ENCODE measurements at places on chromosomes 16 and 17. TPM values are rescaled to one million over a fixed set of nuclear protein-coding genes. Genes with fewer than 3 reads are reported as not detected.

DNA sequence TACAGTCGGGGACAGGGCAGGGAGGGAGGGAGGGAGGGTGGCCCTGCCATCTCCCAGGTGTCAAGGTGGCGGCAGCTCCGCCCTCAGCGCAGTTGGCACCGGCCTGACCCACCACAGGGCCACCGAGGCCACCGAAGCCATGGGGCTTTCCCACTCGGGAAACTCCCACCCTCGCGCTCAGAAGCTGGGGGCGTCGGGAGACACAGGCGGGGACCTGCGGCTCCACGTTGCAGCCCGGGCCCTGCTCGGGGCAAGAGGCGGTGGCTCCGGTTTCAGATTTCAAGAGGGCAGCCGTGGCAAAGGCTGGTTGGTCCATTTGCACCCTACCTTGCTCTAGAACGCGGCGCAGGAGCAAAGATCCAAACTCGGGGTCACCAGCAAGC lies 544 bp downstream of the CYB561 start:
- H3K27ac ChIP-seq: peak overlapping the region; percentile 62
- no peaks in the 10 kb centered on the region for H3K27me3 ChIP-seq
- no peak for DNase-seq
- peak overlapping the region; percentile 83 for H3K4me3 ChIP-seq
- no peaks in the 10 kb centered on the region for H3K36me3 ChIP-seq

The C16orf46 gene
- total RNA-seq: 2.7 TPM

GRCh38 chr16:16006650-16007049 lies 57.2 kb downstream of the ABCC1 start:
- peak overlapping the region; percentile 82 for H3K27ac ChIP-seq
- peaks cover 58% of the 10 kb centered on the region for H3K4me1 ChIP-seq
- H3K27me3 ChIP-seq: no peaks in the 10 kb centered on the region
- no peak overlapping the region for H3K4me3 ChIP-seq
- no peak for DNase-seq

The SLC13A2 gene
- not detected for total RNA-seq

- H3K27me3 ChIP-seq: no peaks in the 10 kb centered on the region
- no peaks in the 10 kb centered on the region for H3K4me1 ChIP-seq
- peaks cover 8% of the 10 kb centered on the region for H3K36me3 ChIP-seq
- H3K4me3 ChIP-seq: no peak overlapping the region
- H3K27ac ChIP-seq: no peak overlapping the region
These were observed 86.8 kb downstream of the RPTOR start for GRCh38 chr17:80631142-80632045.

DNA sequence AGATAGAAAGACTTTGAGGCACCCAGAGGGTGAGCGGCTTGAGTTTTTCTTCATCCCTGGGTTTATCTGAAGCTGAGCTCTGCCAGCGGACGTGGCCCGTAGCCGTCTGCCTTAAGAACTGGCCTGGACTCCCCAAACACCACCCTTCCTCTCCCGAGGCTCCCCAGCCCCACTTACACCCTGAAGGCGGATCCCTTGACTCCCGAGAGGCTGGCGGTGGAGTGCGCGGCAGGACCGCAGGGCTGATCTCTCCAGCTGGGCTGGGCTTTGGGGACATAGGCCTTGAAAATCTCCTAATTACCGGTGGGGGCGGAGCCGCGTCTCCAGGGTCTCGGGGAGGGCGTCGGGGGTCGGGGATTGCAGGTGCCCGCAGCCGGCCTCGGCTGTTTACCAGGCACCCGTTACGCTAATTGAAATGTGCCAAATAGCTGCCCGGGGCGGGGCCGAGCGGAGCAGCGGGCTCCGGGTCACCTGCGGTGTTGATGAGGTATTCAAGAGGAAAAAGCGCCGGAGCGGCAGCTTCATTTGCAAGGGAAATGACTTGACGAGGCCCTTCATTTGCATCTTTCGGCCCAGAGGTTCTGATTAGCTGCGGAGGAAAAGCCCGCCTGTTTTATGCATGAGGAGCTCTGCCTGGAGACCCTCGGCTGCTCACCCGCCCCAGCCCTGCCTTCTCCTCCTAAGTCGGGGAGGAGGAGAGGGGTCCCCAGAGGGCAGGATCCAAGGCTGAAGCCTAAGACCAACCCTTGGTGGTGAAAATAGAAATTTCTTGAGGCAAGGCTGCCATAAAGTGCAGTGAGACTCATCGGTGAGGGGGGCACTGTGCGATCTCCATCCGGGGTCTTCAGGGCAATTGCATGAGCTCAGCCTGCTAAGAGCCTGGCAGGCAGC lies 100.7 kb downstream of the MGAT5B start:
- no peaks in the 10 kb centered on the region for H3K27me3 ChIP-seq
- peaks cover 13% of the 10 kb centered on the region for H3K4me1 ChIP-seq
- H3K4me3 ChIP-seq: peak overlapping the region; percentile 35
- H3K27ac ChIP-seq: no peak overlapping the region
- H3K36me3 ChIP-seq: no peaks in the 10 kb centered on the region

The TBC1D3E gene
- not detected for total RNA-seq

- peaks cover 30% of the 10 kb centered on the region for H3K4me1 ChIP-seq
- H3K4me3 ChIP-seq: peak overlapping the region; percentile 85
- H3K27me3 ChIP-seq: no peaks in the 10 kb centered on the region
- DNase-seq: no peak
- H3K27ac ChIP-seq: peak overlapping the region; percentile 92
- peaks cover 22% of the 10 kb centered on the region for H3K36me3 ChIP-seq
These were observed 656 bp upstream of the GEMIN4 start for GRCh38 chr17:752620-753219.

The CSH2 gene
- not detected for total RNA-seq

- H3K4me3 ChIP-seq: no peak overlapping the region
- no peaks in the 10 kb centered on the region for H3K36me3 ChIP-seq
- DNase-seq: no peak
- H3K27me3 ChIP-seq: no peaks in the 10 kb centered on the region
These were observed 55.4 kb downstream of the NUP93 start for GRCh38 chr16:56785317-56785716.

The RGS11 gene
- 18.2 TPM for total RNA-seq

GRCh38 chr17:43531955-43532354 lies 14.2 kb downstream of the ETV4 start:
- peaks cover 13% of the 10 kb centered on the region for H3K36me3 ChIP-seq
- no peak for DNase-seq
- H3K27ac ChIP-seq: no peak overlapping the region
- H3K4me3 ChIP-seq: no peak overlapping the region
- H3K27me3 ChIP-seq: no peaks in the 10 kb centered on the region

GRCh38 chr17:14522795-14523387 lies 222.0 kb downstream of the HS3ST3B1 start:
- no peak overlapping the region for H3K4me3 ChIP-seq
- DNase-seq: no peak
- no peak overlapping the region for H3K27ac ChIP-seq
- no peaks in the 10 kb centered on the region for H3K36me3 ChIP-seq
- no peaks in the 10 kb centered on the region for H3K4me1 ChIP-seq
- H3K27me3 ChIP-seq: no peaks in the 10 kb centered on the region

The SEZ6L2 gene
- total RNA-seq: 0.92 TPM

DNA sequence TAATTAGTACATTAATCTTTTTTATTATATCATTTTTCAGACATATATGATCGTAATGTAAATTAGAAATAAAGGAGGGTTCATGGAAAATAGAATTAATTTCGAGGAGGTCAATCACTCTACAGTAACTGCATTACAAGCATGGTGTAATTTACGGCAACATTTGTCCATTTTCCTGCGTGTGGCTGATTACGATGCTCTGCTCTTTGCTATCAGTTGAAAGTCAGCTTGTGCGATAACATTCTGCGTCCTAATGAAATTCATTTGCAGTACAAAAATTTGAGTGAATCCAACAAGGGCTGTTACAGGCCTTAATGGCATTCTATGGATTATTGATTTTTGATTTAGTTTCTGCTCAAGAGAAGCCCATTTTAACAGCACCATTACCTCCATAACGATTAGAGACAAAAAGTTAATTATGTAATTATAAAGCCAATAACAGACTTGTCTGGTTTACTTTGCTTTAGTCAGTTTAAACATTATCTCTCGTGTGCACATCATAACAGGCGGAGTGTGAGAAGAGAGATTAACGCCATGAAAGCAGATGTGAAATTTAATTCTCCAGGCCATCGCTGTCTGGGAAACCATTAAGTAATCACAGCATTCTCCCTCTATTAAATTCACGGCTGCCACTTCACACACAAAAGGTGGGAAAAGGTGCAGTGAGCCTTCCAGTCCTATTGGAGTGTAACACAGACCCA lies 256.4 kb upstream of the IRX3 start:
- no peak overlapping the region for H3K27ac ChIP-seq
- H3K4me1 ChIP-seq: no peaks in the 10 kb centered on the region
- no peaks in the 10 kb centered on the region for H3K36me3 ChIP-seq
- no peak overlapping the region for H3K4me3 ChIP-seq
- H3K27me3 ChIP-seq: peaks cover 7% of the 10 kb centered on the region

DNA sequence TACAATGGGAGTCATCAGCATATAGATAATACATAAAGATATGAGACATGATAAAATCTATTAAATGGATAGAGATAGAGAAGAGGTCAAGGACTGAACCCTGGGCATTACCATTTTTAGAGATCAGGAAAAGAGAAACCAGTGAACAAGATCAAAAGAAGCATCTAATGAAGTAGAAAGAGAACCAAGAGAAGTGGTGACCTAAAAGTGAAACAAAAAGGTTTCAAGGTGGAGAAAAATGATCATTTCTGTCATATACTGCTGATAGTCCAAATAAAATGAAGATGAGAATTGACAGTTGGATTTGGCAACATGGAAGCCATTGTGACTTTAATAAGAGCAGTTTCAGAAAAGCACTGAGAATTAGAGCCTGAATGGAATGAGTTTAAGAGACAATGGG lies 165.1 kb downstream of the PPM1E start:
- no peak for DNase-seq
- H3K36me3 ChIP-seq: no peaks in the 10 kb centered on the region
- H3K4me1 ChIP-seq: no peaks in the 10 kb centered on the region
- H3K27me3 ChIP-seq: no peaks in the 10 kb centered on the region
- H3K27ac ChIP-seq: no peak overlapping the region
- no peak overlapping the region for H3K4me3 ChIP-seq

DNA sequence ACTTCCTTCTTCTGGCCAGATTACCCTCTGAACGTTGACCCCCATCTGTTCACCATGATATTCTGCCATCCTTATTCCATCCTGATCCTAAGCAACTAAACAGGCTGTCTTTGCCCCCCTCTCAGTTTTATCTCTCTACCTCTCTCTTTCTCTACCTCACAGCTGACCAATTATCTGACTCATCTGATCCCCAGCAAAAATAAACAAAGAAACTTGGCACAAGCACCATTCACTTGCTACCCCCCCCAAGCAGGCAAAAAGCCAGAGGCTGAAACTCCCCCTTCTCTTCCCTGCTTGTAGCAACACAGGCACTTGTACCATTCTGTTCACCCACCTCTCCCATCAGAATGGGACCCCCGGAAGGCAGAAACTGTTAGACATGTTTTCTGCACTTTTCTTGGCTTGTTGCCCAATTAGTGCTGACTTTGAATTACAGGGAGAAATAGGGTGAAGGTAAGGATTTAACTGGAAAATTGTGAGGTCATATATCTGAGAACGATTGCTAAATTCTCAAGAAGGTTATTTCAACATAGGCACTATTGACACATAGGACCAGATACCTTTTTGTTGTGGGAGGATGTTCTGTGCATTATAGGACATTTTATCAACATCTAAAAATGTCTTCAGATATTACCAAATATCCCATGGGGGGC lies 163.2 kb downstream of the TOX3 start:
- H3K27me3 ChIP-seq: no peaks in the 10 kb centered on the region
- no peak overlapping the region for H3K4me3 ChIP-seq
- no peak overlapping the region for H3K27ac ChIP-seq

The NT5M gene
- 11.5 TPM for total RNA-seq

The CCL17 gene
- not detected for total RNA-seq

- H3K36me3 ChIP-seq: no peaks in the 10 kb centered on the region
- peaks cover 21% of the 10 kb centered on the region for H3K27me3 ChIP-seq
- no peak for DNase-seq
- peaks cover 16% of the 10 kb centered on the region for H3K4me1 ChIP-seq
- H3K4me3 ChIP-seq: no peak overlapping the region
These were observed 4.3 kb downstream of the KRT19 start for GRCh38 chr17:41523787-41524186.

The SRCIN1 gene
- total RNA-seq: 2.7 TPM

- H3K36me3 ChIP-seq: no peaks in the 10 kb centered on the region
- H3K27ac ChIP-seq: no peak overlapping the region
- no peaks in the 10 kb centered on the region for H3K4me1 ChIP-seq
- no peak for DNase-seq
These were observed 232.4 kb upstream of the PSMD7 start for GRCh38 chr16:74064120-74064735.

DNA sequence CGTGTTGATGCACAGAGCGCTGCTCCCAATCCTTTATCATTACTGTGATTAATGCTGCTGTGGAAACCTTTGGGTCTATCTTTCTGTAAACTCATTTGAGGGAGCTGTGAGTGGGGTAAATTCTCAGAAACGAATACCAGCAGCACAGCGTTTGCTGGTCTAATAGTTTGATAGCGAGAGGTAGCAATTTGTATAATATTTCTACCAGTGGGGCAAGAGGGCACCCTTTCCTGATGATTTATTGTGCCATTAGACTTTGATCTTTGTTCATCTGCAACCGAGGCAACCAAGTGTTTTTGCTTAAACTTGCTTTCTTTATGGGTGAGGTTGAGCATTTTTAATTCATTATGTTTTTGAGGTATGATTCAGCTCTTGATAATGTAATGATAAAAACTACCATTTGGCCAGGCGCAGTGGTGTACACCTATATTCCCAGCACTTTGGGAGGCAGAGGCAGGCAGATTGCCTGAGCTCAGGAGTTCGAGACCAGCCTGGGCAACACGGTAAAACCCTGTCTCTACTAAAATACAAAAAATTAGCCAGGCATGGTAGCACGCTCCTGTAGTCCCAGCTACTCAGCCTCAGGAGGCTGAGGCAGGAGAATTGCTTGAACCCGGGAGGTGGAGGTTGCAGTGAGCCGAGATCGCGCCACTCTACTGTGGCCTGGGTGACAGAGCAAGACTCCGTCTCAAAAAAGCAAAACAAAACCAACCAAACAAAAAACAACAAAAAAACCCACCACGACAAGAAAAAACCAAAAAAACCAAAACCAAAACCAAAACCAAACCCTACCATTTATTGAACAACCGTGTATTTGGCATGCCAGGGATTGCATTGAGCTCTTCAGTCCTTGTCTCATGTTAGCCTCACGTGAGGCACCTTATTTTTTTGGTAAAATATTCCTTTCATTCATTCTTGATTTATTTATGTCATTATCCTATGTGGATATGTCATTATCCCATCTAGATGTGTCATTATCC lies 81.5 kb downstream of the PLCG2 start:
- peaks cover 3% of the 10 kb centered on the region for H3K4me1 ChIP-seq
- H3K36me3 ChIP-seq: no peaks in the 10 kb centered on the region
- no peak overlapping the region for H3K4me3 ChIP-seq
- DNase-seq: no peak
- peak overlapping the region; percentile 59 for H3K27ac ChIP-seq
